GM18507 (cell line): ENCODE measurements at places on chromosomes 11 and 22.
A peak's percentile ranks its signal among the peaks of the same experiment; 100 is the strongest.

GRCh38 chr22:43448048-43448447 lies 36.2 kb downstream of the MPPED1 start:
- no peak for DNase-seq

GRCh38 chr11:554428-555226 lies 5.9 kb downstream of the LMNTD2 start:
- DNase-seq, result peak; percentile 68

GRCh38 chr11:74070723-74071492 lies 62.0 kb upstream of the UCP3 start:
- DNase-seq, result no peak

DNA sequence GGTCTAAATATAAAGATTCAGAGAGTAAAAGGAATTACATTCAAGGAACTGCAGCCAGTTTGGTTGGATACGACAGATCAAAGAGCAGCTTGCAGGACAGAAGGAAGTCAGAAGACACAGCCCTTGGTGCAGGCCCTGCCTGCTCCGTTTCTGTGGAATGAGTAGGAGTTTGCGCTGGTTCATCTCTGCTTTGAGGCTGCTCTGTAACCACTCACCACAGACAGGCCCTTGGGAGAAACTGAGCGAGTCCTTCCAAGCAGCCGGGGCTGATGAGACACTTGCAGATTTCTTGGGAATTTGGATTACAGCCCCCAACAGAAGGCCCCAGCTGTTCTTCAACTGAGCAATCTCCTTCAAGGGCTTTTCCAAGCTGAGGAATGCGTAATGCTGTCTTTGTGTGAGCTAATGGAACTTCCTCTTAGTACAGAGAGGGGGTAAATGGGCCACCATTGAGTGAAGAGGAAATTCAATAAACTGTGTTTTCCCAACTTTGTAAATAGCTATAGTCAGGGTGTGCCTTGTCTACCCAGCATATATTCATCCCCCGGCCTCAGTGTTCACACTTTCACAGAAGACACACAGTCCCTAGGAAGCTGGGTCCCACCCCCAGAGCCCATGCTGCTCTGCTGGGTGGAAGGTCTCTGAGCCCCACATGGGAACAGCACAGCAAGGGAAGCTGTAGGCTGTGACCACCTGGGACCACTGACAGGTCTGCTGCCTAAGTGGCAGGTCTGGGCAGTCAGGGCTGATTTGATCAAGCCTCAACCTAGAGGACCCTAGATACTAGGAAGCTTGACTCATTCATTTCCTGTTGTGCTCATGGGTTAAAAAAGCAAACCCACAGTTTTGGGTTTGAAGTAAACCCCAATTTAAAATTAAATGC lies 16.6 kb downstream of the IL10RA start:
- no peak for DNase-seq

GRCh38 chr11:124069429-124070401 lies 28.6 kb upstream of the OR10G7 start:
- no peak for DNase-seq

GRCh38 chr22:27626675-27627443 lies 174.7 kb downstream of the MN1 start:
- no peak for DNase-seq

- DNase-seq, result no peak
Measured at GRCh38 chr11:76628408-76628947, 42.1 kb downstream of the LRRC32 start.

DNA sequence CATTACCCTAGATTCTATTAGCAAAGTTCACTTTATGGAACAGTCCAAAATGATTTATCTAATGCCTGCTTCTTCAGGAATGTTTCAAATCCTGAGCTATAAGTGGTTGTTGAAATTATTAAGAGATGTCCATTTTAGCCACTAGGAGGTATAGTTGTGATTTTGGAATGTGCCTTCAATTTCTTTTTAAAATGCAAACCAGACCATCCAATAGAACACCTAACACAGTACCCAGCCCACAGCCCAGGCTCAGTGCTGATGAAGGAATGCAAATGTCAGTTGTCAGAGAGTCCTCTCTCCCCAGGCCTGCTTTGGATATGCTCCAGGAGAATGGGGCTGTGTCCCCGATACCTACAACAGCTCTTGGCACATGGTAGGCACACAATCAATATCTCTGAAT lies 85.8 kb upstream of the E2F8 start:
- no peak for DNase-seq

- DNase-seq, result peak; percentile 46
Measured at GRCh38 chr22:25564320-25564978, at the start of gene GRK3. Gene GRK3 (plus strand): TSS chr22:25564675. CDS start chr22:25565041, 366 bp downstream.

- DNase-seq, result no peak
Measured at GRCh38 chr11:16883174-16883573, 131.0 kb downstream of the PLEKHA7 start.

DNA sequence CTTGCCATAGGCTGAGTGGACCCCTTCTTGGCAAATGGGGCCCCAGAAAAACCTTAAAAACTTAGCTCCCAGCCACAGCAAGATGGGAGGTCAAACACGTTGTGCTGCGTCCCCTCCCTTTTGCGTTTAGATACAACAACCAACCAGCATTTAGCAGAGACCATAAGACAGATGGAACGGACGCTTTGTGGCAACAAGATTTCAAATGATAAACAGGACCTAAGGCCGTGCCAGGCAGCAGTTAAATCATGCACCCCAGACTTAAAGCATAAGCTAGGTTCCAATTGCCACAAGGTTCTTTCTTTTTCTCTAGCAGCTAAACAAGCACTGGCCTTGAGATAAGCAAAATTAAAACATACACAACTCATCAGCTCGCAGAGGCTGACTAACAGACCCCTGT lies 39.4 kb upstream of the NTM start:
- DNase-seq, result no peak

DNA sequence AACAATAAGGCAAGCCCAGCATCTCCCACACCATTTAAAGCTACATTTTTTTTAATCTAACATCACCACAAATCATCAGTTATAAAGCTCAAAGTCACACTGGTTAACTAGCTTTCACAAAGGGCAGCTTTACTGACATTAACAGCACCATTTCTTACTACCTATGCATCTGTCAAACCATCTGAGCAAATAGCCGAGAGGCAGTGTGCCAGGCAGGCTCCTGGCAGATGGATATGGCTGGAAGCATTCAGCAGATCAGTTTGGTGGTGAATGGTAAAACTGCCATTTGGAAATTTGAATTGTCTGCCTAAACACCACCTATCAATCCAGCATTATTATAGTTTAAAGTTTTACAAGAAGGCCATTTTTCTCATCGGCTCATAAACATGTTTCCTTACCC lies 131.2 kb downstream of the TTC28 start:
- DNase-seq, result no peak

DNA sequence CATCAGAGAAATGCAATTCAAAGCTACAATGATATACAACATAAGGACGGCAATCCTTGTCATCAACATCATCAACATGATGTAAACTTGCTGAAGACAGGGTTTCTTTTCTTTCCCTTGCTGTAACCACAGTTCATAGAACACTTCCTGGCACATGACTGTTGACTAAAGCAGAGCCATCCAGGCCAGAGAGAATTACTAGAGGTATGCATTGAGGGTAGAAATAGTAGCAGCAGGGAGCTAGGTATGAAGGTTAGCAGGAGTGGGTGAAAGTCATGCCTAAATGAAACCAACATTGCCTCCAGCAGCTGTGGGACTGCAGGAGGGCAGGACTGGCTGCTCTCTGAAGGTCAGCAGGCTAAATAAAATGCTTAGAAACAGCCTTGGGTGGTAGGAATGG lies 103.7 kb downstream of the LRRC32 start:
- DNase-seq, result no peak

GRCh38 chr22:30908051-30908461 lies 60.5 kb downstream of the MORC2 start:
- no peak for DNase-seq

GRCh38 chr11:6411594-6412031 lies 7.3 kb downstream of the APBB1 start:
- DNase-seq, result no peak

GRCh38 chr11:104163100-104164027 lies 583 bp downstream of the PDGFD start:
- DNase-seq, result no peak

- no peak for DNase-seq
Measured at GRCh38 chr22:27577574-27577969, 224.0 kb downstream of the MN1 start.

- no peak for DNase-seq
Measured at GRCh38 chr11:6931146-6931713, 5.0 kb downstream of the ZNF215 start.

GRCh38 chr11:72635309-72635915 lies 38.8 kb downstream of the PDE2A start:
- DNase-seq, result no peak

GRCh38 chr22:31327806-31328543 lies 18.2 kb downstream of the PATZ1 start:
- DNase-seq, result no peak

DNA sequence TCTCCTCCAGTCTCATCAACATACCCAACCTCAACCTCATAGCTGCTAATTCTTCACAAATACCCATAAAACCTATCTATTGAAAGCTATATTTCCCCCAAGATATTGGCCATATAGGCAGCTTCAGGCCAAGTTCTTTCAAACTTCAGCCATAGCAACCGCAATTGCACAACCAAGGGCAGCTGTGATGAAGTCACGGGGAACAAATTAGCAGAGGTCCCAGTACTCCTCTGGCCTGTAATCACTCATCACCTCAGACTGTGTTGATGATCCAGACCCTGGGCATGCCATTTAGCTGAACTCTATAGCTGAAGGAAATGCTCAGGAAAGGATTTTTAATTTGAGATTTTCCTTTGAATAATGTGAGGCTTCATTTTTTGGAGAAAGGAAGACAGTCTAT lies 84.1 kb downstream of the SLC1A2 start:
- no peak for DNase-seq

GRCh38 chr11:110317516-110317932 lies 21.1 kb upstream of the RDX start:
- DNase-seq, result no peak

- no peak for DNase-seq
Measured at GRCh38 chr11:14010665-14011064, 48.1 kb downstream of the SPON1 start.

DNA sequence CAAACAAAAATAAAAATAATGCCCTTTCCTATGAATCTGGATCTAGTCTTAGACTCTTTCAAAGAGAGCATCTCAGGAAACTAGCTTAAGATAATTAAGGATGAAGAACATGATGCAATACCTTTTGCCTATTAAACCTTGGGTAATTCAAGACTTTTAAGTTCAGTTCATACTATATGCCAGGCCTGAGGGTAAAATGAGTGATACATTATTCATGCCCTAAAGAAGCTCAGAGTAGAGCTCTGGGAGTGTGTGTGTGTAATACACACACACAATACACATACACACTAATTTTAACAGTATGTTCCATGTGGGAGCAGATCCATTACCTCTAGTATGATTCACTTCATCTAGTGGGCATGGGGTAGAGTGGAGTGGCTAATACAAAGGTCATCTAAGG lies 651.4 kb upstream of the CHORDC1 start:
- DNase-seq, result no peak

DNA sequence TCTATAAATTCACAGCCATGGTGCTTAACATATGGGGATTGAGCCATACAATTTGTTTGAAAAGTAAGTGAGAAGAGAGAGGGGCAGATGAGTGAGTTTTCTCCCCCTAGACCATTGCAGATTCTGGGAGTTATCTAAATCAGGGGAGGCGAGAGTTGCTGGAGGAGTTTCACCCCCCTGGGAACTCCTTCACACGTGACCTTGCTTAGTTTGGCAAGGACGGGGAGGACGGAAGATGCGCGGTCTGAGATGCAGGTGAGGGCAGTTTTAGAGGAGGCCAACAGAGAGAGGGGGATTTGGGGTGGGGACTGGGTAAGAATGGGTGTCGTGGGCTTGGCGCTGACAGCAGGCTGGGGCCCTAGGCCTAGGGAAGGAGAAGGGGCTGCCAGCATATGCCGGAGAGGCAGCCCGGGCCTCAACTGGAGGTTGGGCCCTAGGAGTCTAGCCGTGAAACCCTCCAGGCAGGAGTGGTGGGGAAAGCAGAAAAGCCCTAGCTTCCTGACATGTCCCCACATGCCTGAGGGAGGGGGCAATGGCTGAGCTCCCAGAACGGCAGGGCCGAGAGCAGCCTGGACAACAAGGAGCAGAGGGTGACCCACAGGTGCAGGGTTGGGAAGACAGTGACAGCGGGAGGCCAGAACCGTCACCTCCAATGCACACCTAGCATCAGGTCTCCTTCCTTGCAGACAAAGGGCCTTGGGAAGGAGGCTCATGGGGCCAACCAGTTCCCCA lies 63.9 kb downstream of the ELFN2 start:
- DNase-seq, result no peak

GRCh38 chr11:31127290-31127689 lies 242.2 kb downstream of the DCDC1 start:
- no peak for DNase-seq

- DNase-seq, result no peak
Measured at GRCh38 chr11:95849087-95849825, 59.0 kb downstream of the CEP57 start.

DNA sequence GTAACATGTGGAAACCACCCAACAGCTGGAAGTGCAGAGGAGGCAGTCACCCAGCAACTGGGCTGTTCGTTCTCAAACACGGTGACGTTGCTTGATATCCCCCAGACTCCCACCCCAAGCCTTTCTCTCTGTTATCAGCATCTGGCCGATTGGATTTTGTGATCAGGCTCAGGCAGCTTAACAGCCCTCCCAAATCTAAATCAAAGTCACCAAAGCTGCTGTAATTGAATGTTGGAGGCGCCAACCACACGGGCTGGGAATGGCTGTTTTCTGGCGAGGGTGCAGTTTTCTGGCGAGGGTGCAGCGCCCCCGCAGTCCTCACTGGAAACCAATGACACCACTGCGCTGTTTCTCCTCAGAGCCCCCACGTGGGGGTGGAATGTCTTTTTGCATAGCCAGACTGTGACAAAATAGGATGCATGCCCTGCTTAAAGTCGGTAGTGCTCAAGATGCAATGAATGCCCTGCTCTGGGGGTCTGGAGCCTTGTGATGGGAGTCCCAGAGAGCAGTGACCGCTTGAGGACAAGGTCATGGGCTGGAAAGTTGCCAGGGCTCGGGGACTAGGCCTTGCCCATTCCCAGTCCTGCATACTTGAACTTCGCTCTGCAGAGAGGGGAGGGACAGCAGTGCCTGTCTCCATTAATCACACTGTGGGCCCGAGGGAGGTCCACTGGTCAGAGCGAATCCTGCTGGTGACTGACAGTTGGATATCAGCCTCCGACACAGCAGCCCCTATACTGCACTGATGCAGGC lies 105.3 kb downstream of the MORC2 start:
- no peak for DNase-seq

GRCh38 chr11:2277933-2278523 lies 7.6 kb upstream of the ASCL2 start:
- DNase-seq, result no peak

- DNase-seq, result no peak
Measured at GRCh38 chr11:3342709-3343108, 36.2 kb downstream of the ZNF195 start.

GRCh38 chr11:75557666-75558494 lies 4.2 kb upstream of the SERPINH1 start:
- DNase-seq, result no peak

- no peak for DNase-seq
Measured at GRCh38 chr11:20177136-20177535, 16.9 kb upstream of the DBX1 start.

- no peak for DNase-seq
Measured at GRCh38 chr11:69037544-69037943, 11.2 kb upstream of the TPCN2 start.

GRCh38 chr11:126519764-126520734 lies 164.6 kb downstream of the ST3GAL4 start:
- no peak for DNase-seq

GRCh38 chr11:9384535-9385326 lies at the start of gene IPO7:
Gene IPO7 (plus strand): TSS chr11:9384652. CDS start chr11:9384764, 112 bp downstream.
- DNase-seq, result peak; percentile 87
